Peyer's patch (tissue), 4 donors: ENCODE measurements at places on chromosomes 5 and 9. TPM values are rescaled to one million over a fixed set of nuclear protein-coding genes. Genes with fewer than 3 reads are reported as not detected.
A peak's percentile ranks its signal among the peaks of the same experiment; 100 is the strongest.

GRCh38 chr5:141127305-141127704 is 5.7 kb downstream of the PCDHB4 start:
- DNase-seq = no peak

DNA sequence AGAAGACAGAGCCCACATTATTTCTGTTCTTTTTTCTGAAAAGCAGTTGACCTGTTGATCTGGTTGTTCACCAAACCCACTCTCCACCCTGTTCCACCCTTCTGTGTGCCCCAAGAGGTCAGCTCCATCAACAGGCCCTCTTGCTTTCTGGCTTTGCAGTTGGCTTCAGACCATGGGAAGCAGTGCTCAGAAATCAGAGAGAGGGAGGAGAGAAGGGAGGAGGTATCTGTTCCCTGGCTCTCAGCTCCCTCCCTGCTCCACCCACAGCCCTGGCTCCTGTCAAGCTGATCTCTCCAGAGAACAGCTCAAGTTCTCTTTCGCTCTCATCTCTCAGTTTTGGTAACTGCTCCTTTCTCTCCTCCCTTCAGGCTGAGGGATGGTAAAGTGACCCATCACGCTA is 144.2 kb upstream of the RAI14 start:
- DNase-seq = no peak

DNA sequence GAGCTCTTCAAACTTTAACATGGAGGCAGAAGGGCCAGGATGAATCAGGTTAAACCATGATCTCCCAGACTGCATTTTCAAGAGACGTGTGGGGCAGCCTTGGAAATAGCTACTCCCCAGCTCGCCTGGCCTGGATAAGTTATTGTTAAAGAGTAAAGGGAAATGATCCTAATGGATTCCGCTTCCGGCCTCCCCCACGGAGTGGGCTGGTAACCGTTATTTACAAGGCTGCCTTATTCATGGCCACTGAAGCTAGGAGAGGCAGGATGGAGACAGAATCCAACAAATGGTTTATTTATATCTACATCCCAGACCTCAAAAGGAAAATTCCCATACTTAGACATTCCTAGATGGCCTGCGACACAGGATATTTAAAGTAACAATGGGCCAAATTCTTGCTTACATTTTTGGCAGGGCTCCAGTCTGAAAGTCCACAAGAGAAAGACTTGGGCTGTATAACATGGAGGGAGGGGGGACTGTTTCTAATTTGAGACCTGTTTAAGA is 27.9 kb downstream of the SPRY4 start:
- DNase-seq = no peak

DNA sequence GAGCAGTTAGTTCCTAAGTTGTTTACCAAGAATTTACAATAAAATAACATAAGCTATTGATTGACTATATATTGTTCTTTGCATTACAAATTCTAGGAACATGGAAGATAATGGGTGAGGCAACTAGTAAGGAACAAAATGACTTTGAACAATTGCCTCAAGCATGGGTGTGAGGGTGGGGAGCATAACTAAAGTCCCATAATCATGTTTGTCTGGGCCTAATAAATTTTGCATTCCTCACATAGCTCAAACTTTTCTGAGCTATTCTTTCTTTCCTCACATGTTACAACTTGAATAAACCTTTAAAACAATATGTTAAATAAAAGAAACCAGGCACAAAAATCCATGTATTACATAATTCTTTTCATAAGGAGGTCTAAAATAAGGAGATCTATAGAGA is 1066.1 kb downstream of the NR2F1-AS1 start:
- no peak for DNase-seq

- DNase-seq = no peak
These were observed 372.6 kb upstream of the PRR16 start for GRCh38 chr5:120091376-120091948.

GRCh38 chr5:56666901-56667300 is 148.4 kb upstream of the MAP3K1 start:
- DNase-seq = no peak

- no peak for DNase-seq
These were observed 29.8 kb upstream of the SEC16A start for GRCh38 chr9:136512651-136513071.

DNA sequence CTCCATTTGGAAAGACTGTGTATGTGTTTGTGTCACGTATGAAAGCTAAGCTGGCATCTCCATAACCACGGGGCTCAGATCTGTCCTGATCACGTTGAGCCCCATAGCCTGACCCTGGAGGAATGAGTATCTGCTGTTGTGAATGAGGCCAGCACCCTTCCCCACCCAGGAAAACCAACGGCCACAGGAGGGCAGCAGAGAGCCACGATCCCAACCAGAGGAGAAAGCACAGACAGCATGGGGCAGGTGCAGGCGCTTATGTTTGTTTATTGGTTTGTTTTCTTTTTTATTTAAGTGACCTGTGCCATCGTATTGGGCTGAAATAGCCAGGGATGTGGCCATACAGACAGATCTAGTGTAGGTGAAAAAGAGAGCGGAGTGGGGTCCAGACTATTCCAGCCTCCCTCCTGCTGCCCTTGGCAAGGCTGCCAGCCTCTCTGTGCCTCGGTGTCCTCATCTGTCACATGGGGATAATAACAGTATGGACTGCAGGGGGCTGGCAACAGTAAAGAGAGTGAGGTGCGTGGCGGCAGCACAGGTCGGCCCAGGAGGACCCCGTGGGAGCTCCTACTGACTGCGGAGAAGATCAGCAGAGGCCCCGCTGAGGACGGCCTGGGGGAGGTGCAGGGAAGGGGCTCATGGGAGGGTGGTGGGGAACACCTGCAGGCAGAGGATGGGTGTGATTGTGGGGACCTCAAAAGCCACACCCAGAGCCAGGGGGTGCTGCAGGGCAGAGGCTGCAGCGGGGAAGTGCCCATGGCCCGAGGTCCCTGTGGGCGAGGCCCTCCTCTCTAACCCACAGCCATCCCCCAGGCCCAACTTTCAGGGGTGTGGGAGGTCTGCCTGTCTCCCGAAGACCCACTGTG is 12.1 kb downstream of the OR2V2 start:
- DNase-seq = peak; percentile 86

DNA sequence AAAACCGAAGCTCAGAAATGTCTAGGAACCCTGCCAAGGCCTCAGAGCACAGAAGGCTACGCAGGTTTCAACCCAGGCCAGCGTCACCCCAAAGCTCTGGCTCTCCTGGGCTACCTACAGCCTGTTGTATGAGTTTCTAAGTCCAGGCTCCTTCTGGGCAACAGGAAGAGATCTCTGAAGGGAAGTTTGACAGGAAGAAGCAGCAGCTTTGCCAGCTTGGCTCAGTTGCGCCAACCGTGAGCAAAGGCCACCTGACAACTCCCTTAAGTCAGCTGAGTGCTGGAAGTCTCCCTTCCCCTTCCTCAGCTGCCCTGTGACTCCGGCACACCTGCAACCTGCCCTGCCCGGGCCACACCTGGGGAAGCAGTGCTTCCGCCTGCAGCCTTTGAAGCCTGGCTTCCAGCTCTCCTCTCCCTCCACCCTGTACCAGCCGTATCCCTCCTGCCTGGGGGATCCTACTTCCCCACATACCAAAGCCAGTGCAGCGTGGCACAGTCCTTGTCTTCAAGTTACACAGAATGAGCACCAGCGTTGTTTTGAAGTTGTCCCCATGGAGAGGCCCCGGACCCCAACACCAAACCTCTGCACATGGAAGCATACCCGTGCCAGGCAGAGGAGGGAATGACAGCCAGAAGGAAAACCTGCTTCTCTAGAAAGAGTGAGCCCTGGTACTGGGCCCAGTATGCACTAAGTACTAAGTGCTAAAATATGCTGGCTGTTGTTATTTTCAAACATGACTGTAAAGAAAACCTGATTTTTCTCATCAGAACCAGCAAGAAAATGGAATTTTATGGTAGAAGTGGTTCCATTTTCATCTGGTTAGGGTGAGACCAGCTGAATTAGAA is 36.5 kb downstream of the SHB start:
- DNase-seq = no peak

- no peak for DNase-seq
These were observed 297.6 kb downstream of the KDM4C start for GRCh38 chr9:7055171-7055903.

DNA sequence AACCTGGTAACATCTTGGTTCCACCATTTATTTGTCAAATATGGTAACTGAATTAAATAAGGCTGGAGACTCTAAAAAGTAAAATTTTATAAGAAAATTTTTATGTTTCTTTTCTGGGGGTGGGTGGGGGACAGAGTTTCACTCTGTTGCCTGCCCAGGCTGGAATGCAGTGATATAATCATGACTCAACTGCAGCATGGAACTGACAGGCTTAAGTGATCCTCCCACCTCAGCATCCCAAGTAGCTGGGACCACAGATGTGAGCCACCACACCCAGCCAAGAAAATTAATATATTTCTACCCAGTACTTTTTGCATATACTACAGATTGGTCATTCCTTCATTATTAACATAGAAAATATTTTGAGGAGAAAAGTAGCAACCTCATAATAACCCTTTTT is 216.9 kb downstream of the DEPDC1B start:
- DNase-seq = no peak

DNA sequence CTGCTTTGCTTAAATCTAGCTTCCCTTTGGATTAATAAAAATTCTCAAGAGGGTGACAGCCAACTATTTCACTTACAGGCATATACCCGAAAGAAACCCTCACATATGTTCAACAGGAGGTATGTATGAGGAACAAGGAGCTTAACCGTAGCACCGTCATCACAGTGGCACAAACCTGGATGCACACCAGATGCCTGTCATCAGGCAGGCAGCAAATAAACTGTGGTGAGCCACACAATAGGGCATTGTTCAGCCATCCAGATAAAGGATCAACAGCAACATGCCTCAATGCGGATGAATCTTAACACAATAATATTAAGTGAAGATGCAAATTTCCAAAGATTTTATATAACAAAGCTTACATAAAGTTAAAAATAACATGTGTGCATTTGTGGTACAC is 5.5 kb upstream of the TNFSF15 start:
- DNase-seq = no peak

- DNase-seq = peak; percentile 97
These were observed at the start of gene GRHPR for GRCh38 chr9:37422289-37423104. Gene GRHPR, plus strand, starts transcription at chr9:37422696. Its CDS starts 55 bp downstream, at chr9:37422751.

DNA sequence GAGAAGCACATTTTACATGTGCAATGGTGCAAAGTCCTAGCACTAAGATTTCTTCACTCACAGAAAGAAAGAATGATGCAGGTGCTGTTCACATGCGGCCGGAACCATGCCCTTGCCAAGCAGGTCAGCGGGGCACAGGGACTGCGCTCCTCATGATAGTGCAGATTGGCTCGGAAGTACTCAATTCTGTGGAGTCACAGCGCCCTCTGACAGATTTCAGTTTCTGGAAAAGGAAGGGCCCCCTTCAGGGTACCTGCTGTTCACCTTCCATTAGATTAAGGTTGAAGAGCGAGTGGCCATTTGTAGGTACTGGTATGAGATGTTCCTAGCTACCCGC is 75.7 kb downstream of the TMC1 start:
- no peak for DNase-seq

DNA sequence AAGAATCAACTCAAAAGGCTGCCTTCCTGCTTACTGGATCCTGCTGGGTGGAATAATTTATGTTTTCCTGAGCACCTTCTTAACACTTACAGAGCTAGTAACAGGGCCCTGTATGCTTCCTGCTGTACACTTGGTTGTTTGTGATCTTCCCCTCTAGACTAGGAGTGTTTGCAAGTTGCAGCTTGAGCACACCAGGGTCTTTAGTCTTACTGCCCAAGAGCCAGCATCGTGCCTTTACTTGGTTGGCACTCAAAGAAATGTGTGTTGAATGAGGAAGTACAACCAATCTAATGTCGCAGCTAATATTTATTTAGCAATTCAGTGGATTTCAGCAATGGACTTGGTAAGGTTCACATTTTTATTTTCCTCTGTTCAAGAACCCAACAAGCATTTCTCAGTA is 57.5 kb upstream of the HAND1 start:
- no peak for DNase-seq

- no peak for DNase-seq
These were observed 554 bp downstream of the RPS23 start for GRCh38 chr5:82277613-82277986.

DNA sequence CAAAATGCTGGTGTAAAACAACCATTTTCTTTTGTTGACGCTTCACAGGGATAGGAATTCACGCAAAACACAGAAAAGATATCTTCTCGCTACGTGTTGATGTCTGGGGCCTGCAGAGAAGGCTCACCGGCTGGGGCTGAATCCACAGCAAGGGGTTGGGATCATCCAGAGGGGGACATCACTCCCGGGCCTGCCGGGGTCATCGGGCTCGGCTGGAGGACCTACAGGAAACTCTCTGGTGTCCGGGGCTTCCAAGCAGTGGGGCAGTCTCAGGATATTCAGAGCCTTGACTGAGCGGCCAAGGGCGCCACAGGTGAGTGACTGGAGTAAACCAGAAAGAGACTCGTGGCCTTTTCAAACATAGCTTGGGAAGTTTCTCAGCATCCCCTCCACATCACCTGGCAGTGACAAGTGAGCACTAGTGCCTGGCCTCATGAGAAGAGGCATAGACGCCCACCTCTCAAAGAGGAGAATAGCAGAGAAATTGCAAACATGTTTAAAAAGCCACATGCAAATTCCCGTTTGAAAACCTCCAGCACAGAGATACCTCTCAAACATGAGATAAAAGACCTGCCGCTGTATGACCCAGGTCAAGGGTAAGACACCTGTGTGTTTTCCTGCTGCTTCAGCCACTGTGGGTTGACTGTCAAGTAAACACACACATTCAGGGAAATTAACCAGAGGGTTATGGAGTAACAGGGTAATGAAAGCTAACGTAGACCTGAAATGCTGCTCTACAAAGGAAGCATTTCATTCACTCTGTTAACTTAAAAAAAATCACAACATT is 50.8 kb upstream of the SIMC1 start:
- DNase-seq = no peak

DNA sequence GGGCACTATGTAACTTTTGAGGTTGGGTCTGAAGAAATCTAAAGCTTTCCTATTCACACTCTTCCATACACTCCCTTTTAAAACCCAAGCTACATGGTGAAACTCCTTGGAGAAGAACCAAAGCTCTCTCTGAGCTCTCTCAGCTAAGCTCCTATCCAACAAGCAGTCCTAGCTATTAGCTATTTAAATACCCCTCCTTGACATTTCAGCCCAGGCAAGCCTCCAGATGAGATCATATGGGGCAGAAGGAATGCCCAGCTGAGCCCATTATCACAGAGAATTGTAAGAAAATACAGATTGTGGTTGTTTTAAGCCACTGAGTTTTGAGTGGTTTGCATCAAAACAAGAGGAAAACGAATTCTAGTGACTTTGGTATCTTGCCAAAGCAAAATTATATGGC is 15.2 kb downstream of the HSPB3 start:
- DNase-seq = no peak

GRCh38 chr9:128339761-128340690 is at the start of gene SLC27A4:
Gene SLC27A4, plus strand, starts transcription at chr9:128340527. Its CDS starts 2,606 bp downstream, at chr9:128343133.
- DNase-seq = peak; percentile 91

The IRGM gene
- total RNA-seq = 1.1 TPM

The C9orf153 gene
- total RNA-seq = not detected

The STXBP1 gene
- total RNA-seq = 90.8 TPM

The CLTB gene
- total RNA-seq = 211 TPM

The DTWD2 gene
- 11.9 TPM for total RNA-seq

The CDC42SE2 gene
- total RNA-seq = 49.9 TPM

The CEMIP2 gene
- total RNA-seq = 197 TPM

The FOXD4L4 gene
- not detected for total RNA-seq

The MEIKIN gene
- total RNA-seq = not detected

The CDH9 gene
- not detected for total RNA-seq

The CCL21 gene
- 66.0 TPM for total RNA-seq

The SPINK7 gene
- not detected for total RNA-seq

The PDE6A gene
- total RNA-seq = not detected
